Uterus (tissue), 4 donors: ENCODE measurements at places on chromosomes 1 and 21.

DNA sequence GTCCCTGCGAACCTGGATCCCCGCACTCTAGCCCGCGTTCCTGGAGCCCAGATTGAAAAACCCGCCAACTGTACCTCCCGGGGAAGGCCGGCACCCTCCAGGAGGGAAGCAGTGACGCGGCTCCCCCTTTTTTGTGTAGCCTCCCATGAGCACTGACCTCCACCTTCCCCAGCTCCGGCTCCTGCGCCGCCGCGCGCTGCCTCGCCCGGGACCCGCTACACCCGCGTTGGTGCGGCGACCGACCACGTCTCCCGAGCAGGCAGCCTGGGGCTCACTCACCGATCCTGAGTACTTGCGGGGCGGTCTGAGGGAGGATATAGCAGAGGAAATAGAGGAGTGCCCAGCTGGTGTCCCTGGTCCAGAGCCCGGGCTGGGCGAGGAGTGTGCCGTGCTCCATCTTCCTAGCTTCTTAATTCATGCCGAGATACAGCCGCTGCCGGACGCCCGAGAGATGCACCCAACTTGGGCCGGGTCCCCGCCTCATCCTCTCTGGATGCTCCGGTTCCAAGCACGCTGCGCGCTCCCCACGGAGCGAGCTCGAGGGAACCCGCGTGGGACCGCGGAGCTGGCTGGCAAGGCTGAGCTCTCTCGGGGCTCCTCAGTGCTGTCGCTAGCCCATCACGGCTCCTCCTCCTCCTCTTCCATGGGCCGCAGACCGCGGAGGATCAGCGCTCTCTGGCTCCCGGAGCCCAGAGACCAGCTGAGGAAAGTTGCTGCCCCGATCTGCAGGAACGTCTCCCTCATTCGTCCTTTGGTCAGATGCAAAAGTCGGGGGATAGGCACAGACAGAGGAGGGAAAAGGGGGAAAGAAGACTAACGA, 482 bp downstream of the GRIK1 start:
- no peak for DNase-seq

DNA sequence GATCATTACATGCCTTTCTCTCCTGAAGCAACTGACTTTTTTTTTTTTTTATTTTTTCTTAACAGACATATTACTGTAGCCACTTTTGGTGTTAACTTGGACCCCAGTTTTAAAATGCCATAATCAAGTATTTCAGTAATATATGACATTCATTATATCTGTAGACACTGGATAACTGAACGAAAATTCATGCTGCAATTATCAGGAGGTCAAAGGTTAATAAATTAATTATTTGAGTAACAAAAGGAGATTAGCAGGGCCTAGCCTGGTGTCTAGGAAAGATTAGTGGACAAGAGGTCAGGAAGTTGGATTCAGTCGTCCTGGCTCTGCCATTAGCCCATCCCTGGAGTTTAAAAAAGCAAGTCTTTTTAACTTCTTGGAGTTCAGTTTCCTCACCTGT, 168.1 kb downstream of the TGFBR3 start:
- DNase-seq, result no peak

DNA sequence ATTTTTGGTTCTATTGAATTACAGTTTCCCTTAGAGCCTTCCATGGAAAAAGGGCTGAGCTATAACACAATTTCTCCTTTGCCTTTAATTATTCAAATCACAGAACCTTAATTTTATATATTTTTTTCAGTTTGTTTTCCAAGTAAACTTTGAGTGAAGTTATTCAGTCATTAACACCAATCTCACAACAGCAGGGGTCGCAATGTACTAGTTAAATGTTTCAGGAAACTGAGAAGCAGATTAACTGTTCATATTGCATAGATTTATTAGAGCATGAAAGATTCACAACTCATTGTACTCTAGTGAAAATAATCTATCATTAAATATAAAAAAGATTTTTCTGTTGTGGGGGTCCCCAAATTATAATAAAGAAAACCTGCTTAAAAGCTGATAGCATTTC, 64.1 kb downstream of the KIFAP3 start:
- peak; percentile 41 for DNase-seq

- DNase-seq, result no peak
These were observed 47.3 kb downstream of the KMO start for GRCh38 chr1:241579434-241579833.

DNA sequence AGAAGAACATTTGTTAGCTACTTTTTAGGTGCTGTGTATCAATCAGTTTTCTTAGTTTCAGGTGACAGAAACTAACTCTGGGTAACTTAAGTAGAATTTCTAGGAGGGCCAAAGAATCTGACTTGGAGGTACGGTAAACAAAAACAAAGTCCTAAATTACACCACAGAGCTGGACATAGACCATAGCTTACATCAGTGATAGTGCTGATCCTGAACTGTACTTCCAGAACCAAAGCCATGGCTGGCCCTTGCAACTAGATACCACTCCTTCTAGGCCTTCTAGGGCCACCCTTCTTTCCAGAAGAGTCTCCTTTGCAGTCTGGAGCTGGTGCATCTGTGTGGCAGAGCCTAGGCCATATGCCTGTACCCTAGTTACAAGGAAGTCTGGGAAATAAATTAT, 94.5 kb downstream of the OLFML2B start:
- DNase-seq, result no peak

DNA sequence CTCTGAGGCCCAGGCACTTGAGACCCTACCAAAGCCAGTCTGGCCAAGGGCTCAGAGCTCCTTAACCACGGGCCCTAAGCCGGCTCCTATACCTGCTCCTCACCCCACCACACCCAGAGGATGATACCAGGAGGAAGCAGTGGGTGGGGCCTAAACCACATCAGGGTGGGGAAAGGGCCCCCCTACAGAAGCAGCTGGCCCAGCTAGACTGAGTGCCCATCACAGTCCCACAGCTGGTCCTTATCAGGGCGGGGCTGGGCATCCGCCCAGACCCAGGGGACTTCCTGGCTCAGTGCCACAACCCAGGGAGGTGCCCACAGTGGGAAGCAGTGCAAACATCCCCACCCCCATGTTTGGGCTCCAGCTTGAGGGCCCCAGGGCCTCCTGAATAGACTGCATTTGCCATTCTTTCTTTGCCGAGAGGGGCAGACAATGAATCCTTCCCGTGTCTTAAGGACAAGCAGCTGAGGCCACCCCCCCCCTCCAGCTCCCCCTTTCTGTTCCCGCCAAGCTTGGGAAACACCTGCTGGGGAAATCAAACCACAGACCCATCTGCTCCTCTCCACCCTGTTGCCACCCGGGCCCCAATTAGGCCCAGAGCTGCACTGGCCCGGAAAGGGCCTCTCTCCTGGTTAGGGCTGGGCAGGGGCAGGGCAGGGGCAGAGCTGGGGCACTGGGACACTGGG, 6.2 kb downstream of the E2F2 start:
- DNase-seq, result no peak

GRCh38 chr1:6420454-6421042, 829 bp upstream of the HES2 start:
- DNase-seq, result no peak

DNA sequence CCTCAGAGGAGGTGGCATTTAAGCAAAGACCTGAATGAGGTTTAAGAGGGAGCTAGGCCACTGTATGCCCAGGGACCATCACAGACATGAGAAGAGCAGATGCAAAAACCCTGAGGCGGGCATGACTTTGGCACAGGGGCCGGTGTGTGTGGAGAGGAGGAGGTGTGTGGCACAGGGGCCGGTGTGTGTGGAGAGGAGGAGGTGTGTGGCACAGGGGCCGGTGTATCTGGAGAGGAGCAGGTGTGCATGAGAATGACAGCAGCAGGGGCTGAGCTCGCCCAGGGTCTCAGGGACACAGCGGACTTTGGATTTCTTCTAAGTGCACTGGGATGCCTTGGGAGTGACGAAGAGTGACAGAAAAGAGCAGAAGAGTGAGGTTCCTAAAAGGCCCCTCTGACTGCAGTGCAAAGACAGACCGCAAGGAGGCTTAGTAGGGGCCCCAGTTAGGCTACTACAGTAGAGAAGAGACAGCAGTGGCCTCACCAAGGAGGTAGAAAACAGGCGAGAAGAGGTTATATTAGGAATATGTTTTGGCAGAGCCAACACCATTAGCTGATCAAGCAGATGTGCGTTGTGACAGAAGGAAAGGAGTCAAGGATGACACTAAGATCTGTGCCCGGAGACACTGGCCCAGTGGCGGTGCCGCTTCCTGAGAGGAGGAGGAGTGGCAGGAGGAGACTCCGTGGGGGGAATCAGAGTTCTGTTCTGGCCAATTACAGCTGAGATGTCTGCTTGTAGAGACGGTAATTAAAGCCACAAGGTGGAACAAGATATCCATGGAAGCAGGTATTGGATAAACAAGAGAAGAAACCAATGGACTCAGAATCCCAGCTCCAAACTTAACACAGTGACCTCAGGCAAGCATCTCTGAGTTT, 18.4 kb downstream of the ZBTB17 start:
- no peak for DNase-seq

DNA sequence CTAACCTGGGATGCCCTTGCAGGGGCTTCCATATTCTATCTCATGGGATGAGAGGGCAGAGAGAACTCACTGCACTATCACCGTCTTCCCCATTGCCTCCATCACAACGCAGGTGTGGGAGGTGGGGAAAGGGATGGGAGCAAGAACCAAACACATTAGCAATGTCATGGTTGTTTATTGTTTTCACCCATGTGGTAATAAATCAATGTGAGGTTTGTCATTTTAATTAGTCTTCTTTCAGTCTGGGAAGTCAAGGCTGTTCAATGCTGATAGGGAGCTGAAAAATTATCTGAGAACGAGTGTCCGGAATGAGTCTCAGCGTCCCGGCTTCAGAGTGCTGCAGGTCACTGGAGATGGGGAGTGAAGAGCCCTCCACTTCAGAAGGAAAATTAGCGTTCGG, 268.5 kb downstream of the DUSP10 start:
- no peak for DNase-seq

DNA sequence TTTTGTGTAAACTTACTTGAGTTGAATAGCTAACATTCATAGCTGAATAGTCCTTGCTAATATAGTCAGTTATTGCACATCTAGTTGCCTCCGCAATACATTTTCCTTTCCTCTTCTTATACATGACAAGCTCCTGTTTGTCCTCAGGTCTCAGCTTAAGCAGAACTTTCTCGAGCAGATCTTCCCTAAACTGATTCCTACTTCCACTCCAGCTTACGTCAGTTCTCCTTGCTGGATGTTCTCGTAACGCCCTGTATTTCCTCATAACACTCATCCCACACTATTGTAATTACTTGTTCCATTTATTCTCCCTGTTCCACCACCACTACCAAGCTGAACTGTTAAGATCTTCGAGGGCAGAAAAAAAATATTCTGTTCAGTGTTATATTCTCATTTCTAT, 15.1 kb upstream of the OMA1 start:
- DNase-seq, result no peak

DNA sequence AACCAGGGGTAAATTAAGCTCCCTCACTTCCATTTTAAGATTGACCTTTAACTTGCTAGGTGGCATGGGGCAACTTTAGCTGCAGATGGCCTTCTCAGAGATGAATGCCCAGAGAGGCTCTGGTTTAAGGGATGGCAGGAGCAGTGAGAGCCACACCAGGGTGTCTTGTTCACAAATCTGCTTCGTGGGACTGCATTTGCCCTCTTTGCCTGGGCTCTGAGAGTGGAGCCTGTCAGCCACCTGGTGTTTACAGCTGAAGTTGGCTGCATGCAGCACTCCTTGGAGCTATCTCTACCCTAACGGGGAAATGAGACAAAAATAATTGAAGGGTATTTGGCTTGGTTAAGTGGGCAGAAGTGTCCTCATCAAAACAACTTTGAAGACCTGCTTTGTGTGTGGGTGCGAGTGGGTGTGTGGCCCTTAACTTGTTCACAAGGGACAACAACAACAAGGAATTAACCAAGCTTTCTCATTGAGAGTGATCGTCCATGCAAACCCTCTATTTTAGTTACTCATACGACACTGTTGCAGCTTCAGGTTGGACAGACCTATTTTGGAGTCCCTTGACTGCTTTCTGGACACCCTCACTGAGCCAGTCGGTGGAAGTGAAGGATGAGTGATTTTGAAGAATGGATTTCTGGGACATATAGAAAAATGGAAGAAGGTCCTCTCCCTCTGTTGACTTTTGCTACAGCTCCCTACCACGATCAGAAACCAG, 29.8 kb downstream of the PGM1 start:
- no peak for DNase-seq

GRCh38 chr1:41776891-41777441, 141.8 kb downstream of the HIVEP3 start:
- no peak for DNase-seq

GRCh38 chr1:184051138-184051484, 419 bp upstream of the TSEN15 start:
- no peak for DNase-seq

DNA sequence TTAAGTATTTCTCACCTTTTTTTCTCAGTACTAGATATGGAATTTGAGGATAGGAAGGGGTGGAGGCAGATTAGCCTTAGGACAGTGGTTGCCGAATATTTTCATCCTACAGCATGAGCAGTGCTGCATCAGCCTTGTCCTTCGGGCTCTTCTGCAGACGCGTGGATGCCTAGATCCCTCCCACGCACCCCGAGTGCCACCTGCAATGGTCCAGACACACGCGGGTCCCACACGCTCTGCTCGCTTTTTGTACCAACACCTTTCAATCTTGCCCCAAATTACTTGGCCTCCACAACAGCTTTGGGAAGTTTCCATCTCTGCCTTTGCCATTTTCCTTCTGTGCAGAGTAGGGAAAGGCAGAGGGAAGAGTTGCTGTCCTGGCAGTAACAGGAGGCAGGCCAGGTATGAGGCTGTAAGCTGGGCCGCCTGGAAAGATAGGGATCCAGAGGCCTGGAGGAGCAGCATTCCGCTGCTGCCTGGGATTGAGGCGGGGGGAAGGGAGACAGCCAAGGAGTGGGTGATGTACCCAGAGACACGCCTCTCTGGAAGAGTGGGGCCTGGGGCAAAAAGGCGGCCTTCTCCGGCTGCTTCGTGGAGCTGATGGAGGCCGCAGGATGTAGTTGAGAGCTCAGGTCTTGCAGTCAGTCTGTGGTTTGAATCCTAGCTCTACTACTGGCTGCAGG, 467.7 kb downstream of the KIF26B start:
- DNase-seq, result no peak

DNA sequence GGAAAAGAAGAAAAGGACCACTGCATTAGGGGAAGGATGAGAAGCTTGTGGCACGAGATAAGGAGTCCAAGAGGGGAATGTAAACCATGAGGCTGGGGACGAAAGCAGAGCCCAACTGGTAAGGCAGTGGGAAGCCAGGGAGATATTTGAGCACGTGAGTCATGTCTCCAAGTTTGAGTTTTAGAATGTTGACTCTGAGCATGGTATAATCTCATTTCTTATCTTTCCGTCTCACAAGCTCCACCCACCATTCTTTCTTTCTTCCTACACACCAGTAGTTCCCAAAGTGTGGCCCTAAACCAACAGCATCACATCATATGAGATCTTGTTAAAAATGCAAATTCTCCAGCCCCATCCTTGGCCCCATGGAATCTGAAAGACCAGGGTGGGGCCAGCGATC, 145.3 kb downstream of the PLPP3 start:
- DNase-seq, result no peak

- DNase-seq, result no peak
These were observed 3.4 kb upstream of the PLCH2 start for GRCh38 chr1:2472561-2473177.

DNA sequence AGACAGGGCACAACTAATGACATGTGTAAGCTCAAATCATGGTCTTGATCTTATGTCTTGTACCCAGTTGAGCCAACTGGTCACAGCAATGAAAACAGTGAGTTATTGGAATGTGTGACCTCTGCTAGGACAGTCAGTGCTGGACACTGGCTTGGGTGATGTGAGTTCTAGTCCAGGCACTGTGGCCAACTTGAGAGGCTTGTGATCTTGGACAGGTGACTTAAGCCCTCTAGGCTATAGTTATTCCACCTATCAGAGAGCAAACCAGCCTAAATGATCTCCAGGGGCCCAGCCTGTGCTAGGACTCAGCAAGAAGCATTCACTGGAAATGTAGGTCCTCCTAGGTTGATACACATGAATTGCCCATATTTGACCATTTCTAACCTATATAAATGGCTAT, 1.1 kb downstream of the KCNE2 start:
- no peak for DNase-seq
